ENCODE measurements at places on chromosomes 1 and 21.

DNA sequence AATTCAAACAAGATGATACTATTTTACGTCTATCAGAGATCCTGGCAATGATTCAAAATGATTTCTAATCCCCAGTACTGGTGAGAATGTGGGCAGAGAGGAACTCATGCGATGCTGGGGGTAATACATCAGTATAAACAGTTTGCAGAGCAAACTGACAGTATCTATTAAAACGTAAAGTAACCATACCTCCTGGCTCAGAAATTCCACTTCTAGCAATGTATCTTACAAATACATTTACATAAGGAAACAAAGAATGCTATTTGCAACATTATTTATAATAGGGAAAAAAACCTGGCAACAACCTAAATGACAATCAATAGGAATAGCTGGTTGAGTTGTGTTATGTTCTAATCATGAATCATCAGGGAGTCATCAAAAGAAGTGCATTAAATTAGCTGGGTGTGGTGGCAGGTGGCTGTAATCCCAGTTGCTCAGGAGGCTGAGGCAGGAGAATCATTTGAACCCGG, 15.9 kb downstream of the RCAN1 start:
- DNase-seq = peak; percentile 74

DNA sequence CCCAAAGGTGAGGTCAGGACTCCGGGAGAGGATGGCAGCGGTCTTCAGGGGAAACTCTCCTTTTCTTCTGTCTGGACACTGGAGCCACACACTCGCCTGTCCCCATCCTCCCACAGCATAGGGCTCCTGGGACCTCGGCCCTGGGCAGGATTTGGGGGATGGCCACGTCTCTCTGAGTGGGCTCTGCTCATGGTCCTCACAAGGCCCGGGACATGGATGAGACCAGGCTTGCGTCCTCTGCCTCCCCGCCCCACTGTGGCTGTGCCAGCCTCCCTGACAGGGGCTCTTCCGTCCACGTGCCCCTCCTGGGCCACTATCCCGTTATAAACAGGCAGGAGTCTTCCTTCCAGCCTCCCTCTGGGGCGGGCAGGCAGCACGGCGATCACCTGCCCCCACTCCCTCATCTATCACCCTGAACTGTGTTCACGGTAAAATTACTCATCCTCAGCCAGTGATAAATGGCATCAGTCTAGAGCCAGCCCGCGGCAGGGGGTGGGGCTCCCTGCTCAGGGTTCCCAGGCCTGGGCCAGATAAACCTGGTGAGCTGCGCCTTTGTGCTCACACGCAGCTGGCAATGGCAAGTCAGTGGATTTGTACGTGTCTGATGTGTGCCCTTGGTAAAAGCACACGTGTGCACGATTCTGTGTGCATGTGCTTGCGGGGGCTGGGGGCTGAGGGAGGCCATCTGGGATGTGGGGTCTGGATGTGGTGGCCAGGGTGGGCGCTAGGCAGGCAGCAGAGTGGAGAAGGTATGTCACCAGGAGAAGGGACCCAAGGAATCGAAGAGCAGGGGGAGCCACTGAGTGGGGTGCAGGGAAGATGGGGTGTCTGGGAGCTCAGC, 12.6 kb upstream of the SAMD11 start:
- peak; percentile 35 for DNase-seq

DNA sequence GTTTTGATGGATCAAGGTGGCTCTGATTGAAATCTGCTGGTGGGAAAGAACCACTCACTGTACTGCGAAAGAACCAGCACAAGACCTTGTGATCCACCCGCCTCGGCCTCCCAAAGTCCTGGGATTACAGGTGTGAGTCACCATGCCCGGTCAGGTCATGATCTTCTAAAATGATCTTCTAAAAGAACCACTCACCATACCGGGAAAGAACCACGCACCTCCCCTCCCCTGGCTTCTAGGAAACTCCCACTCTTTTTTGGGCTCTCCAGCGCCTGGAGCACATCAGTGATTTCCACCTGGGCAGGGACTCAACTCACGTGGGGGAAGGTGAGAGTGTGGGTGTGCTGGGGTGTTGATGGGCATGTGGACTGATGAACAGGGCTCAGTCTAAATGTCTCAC, 7.9 kb upstream of the RAB7B start:
- DNase-seq = no peak

DNA sequence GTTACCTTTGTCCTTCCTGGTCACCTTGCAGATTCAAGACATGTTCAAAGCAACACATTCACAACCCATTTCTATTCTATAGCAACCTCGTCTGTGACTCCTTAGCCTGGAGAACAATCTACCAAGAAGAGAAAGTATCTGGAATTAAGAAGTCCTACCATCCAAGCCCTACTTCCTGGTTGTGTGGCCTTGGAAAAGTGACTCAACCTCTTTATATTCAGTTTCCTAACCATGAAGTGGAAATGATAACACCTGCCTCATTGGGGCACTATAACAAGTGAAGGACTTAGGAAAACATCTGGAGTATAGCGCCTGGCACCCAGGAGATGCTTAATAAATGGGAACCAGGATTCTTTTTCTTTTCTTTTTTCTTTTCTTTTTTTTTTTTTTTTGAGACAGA, 36.5 kb upstream of the SRRM1 start:
- DNase-seq = no peak

GRCh38 chr1:215045698-215046308, 36.7 kb upstream of the KCNK2 start:
- no peak for DNase-seq

- DNase-seq = no peak
These were observed 8.4 kb downstream of the KCNJ15 start for GRCh38 chr21:38265166-38265565.

DNA sequence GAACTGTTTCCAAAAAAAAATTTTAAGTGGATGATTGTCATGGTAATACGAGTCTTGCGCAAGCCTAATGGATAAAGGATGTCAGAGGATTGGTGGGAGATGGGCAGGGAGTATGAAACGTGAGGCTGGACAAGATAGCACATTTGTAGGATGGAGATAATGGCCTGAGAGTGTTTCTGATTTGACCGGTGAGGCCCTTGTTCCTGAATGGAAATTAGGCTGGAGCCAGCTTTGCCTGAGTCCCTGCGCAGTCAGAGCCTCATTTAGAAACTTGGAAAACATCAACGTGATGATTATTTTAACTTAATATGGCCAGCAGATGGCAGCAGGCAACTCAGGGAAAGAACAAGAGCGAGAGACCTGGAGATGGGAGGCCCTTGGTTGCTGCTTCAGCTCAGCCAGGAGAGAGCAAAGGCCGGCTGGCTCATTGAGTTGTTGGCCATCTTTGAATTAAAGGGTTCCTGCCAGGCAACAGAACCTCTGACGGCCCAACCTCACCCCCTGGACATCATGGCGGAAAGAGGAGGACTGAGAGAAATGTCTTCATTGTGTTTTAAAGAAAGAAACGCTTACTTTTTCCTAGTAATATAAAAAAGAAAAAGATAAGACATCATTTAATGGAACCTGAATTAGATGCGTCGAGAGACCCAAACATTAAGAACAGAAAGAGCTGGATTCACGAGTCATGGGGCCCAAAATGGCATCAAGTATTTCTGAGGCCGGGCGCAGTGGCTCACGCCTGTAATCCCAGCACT, 80.3 kb downstream of the SELENOF start:
- DNase-seq = peak; percentile 86

DNA sequence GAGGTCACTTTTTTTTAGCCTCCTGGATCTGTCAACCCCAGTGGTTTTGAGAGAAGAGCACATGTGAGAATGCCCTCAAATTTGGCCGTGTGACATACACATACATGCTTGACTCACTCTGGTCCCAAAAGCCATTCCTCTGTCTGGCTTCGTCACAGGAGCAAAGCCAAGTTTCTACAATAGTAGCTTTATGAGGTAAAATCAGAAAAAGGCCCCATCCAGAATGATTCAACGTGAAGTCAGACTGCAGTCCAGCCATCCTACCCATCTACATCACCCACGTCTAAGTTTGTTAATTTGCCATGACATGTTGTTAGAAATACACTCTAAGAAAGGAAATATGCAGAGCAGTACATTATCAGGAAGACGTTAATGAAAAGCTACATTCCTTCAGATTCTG, 245.2 kb downstream of the SDCCAG8 start:
- no peak for DNase-seq

GRCh38 chr1:207056673-207057072, 3.6 kb downstream of the PFKFB2 start:
- DNase-seq = no peak

DNA sequence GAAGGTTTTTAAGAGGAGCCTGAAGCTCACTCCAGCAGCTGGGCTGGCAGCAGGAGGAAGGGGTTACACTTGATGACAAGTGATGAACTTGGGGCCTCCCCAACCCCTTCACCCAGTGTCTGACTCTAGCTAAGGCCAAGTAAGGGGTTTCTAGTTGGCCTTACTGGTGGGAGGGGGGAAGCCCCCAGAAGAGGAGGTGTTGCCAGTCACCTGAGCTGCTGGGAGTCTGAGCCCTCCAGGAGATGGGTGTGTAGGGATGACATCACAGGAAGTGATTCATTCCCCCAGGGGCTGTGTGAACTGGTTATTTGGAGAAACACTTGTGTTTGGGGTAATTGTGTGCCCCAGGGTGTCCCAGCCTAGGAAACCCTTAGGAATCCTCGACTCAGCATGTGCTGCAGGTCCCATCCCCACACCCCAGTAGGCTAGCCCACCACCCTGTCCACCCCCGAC, 3.1 kb downstream of the PADI1 start:
- DNase-seq = peak; percentile 6

DNA sequence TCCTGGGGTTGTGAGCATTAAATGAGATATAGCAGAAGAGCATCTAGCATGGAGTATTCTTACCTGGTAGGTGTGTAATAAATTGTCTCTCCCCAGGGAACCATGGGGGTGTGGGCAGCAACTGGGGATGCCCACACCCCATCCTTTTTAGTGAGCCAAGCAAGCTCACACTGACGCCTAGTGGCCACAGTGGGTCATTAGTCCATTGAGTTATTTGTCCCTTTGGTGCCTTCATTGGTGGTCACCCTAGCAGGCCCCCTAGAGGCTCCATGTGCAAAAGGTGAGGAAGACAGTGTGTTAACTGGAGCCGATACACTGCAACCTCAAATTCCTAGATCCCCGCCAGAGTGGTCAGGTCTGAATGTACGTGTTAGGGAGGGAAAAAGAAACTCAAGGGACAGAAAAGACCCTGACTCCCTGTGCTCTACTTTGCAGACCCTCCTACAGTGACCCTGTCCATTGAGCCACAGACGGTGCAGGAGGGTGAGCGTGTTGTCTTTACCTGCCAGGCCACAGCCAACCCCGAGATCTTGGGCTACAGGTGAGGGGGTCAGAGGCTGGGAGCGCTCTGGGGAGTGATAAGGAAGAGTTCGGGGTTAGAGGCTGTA, 93.3 kb upstream of the CD1D start:
- peak; percentile 5 for DNase-seq

DNA sequence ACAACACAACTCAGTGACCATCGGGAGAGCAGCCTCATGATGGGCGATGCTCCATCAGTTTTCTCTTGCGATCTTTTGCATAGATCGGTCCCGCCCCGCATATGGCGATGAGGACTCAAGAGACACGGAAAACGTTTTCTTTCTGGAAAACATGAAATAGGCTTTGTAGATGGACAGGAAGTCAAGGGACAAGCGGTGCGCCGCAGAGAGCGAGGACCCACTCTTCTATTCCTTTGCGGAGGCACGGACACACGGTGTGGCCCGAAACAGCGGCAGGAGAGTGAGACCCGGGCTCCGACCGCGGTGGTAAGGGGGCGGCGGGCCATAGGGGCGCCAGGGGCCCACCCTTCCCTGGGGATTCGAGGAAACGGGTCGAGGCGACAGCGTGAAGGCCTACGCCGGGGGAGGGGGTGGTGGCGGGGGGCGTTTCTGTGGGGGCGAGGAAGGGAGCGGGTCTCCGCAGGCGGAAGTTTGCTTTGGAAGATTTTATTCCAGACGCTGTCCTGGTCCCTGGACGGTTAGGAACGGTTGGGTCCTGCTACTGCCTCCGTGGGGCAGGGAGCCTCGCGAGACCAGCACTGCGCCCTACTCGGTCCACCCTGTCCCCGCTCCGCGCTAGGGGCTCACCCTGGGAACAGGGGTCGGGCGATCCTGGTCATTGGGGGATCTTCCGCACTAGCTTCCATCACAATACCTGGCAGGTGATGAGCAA, 796 bp upstream of the TDRKH start:
- DNase-seq = peak; percentile 48

GRCh38 chr1:113073479-113073950, 517 bp downstream of the LRIG2 start:
- DNase-seq = no peak

DNA sequence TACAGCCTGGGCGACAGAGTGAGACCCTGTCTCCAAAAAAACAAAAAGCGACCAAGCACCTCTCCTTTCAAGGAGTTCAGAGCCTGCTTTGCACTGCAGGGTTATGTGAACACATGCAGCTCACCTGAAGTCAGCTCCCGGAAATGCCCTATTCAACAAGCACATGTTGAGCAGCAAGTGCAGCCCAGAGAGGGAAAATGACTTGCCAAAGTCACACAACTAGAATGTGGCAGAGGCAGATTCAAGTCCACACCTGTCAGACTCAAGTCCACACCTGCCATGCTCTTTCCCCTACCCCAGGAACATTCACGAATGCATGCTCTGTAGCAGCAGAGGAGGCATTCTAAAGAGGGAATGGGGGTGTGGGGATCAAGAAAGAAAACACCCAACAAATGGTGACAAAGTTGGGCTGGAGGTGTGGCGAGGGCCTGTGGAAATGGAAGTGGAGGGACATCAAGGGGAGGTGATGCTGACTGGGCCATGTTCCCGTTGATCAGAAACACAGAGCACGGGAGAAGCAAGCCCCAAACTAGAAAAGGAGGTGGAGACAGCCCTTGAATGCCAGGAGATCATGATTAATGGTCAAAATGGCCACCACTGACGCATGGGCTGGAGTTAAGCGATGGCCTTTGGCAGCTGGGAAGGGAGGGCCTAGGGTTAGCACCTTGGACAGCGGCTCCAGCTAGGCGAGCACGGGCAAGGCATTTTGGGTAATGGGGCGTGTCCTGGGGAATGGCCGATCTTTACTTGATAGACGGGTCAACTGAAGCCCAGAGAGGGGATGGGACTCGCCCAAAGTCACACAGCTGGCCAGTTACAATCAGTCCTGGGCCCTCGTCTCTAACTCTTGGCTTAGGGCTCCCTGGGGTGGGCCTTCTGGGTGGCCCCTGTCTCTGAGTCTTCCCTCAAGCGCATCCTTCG, 21.5 kb downstream of the RAP1GAP start:
- DNase-seq = no peak

- no peak for DNase-seq
These were observed 15.3 kb downstream of the CLDN14 start for GRCh38 chr21:36464590-36464989.

- peak; percentile 19 for DNase-seq
These were observed 355.5 kb downstream of the LMO4 start for GRCh38 chr1:87684194-87684593.

- no peak for DNase-seq
These were observed 10.0 kb upstream of the LBR start for GRCh38 chr1:225437710-225438437.

- no peak for DNase-seq
These were observed 734.4 kb downstream of the PLA2G4A start for GRCh38 chr1:187563191-187563590.

GRCh38 chr1:222018041-222018440, 276.2 kb upstream of the DUSP10 start:
- DNase-seq = no peak

GRCh38 chr1:43436371-43436770, 17.4 kb downstream of the HYI start:
- no peak for DNase-seq

GRCh38 chr1:20485527-20486456, at the start of gene CAMK2N1:
CAMK2N1 (minus strand) TSS chr1:20486210; CDS start chr1:20485379, 831 bp downstream.
- DNase-seq = peak; percentile 68

- no peak for DNase-seq
These were observed 5.1 kb downstream of the CTNNBIP1 start for GRCh38 chr1:9905010-9905409.

- DNase-seq = no peak
These were observed 72.9 kb downstream of the ZNF281 start for GRCh38 chr1:200336901-200337391.
